ENCODE measurements at places on chromosomes 5 and 9.

GRCh38 chr9:93633492-93634221 is 57.3 kb downstream of the PHF2 start:
- no peak for DNase-seq

GRCh38 chr5:81786991-81787390 is 36.1 kb upstream of the SSBP2 start:
- no peak for DNase-seq

- peak; percentile 4 for DNase-seq
Measured at GRCh38 chr9:131875828-131876485, 136.1 kb upstream of the RAPGEF1 start.

DNA sequence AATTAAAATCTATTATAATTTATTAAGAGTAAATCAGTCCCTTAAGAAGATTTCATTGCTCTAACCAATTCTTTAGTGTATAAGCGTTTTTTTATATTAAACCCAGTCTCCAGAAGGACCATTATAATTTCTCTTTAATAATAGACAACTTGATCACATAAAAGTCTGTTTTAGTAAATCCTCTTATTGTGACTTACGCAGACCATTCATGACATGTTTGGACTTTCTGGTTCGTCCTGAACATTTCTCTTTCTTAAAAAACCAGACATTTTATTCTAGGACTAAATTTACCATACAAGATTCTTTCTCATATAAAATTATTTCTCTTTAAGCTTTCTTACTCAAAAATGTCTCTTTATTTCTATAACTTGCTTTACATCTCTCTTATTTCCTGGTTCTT is 196.2 kb upstream of the RAI14 start:
- DNase-seq: no peak

DNA sequence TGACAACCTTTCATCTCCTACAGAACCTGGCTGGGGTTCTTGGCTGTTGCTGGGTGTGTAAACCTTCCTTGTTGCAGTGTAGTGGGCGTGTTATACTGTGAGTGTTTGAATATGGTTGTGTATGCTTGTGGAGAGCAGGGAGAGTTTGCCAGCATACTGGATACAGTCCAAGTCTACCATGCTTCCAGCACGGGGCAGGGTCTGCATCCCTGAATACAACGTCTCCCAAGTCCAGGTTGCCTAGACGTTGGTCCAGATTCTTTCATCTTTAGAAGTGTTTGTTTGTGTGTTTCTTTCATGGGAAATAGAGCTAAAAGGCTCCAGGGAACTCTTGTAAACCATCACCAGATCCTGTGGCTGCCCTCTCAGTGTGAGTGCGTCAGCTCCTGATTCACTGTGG is 46.4 kb downstream of the SYK start:
- no peak for DNase-seq

GRCh38 chr5:176341325-176342157 is 20.0 kb downstream of the KIAA1191 start:
- no peak for DNase-seq

GRCh38 chr9:27719711-27720110 is 146.4 kb upstream of the C9orf72 start:
- no peak for DNase-seq

GRCh38 chr5:150582241-150583109 is 58.0 kb upstream of the SYNPO start:
- DNase-seq: no peak

DNA sequence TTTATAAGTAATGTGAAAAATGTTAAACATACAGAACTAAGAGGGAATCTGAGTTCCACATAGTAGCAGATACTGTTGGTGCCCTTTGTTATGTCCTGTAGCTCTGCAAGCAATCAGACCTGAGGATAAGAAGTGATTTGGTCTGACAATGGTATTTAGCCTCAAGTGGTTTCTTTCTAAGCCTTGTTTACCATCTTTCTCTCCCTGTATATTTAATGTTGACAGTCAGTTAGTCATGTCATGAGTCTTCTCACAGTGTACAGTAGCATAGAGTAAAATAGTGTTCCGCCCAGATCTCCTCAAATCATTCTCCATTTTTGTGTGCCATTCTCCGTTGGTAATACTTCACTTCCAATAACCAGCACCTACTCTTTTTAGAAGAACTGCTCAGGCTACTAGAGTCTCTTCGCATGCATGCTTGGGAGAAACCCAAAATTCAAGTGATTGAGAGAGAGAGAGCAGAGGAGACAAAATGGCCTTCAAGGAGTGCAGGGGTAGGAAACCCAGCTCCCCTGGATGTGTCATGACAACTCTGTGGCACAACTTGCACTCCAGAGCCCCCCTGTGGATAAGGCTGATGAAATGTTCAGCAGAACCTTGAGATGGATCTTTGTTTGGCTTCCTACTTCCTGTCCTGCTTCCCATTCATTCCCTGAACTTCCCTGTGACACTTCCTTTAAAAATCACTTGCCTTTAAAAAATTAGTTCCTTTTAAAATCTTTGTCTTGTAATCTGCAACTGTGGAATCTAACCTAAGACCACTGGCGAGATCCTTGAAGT is 129.2 kb upstream of the FST start:
- no peak for DNase-seq

DNA sequence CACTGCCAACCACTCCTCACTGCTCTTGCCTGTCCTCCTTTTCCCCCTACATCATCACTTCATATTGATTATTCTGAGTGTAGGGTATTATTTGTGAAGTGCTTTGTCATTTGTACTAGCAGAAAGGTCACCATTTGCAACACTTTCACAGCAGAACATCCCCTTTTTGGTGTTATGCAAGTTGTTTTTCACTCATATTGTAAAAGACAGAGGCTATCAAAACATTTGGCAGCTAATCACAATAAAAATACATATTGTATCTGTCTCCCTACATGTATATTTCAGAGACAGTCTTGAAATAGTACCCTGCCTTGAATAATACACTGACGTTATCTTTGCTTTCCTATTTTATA is 82.3 kb downstream of the ANXA1 start:
- DNase-seq: no peak

DNA sequence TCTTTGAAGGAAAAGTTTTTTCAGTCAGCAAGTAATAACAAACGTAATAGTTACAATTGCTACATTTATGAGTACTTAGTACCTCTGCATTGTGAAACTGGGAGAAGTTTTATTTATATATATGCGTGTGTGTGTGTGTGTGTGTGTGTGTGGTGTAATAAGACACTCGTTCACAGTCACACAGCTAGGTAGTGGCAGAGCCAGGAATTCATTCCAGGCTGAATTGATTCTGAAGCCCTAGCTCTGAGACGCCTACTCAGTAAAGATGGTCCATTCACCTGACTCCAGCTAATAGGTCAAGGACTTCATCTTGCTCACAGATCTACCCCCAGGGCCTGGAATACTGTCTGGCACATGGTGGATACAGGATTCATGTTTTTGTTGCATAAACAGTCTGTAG is 13.6 kb upstream of the CAST start:
- no peak for DNase-seq

DNA sequence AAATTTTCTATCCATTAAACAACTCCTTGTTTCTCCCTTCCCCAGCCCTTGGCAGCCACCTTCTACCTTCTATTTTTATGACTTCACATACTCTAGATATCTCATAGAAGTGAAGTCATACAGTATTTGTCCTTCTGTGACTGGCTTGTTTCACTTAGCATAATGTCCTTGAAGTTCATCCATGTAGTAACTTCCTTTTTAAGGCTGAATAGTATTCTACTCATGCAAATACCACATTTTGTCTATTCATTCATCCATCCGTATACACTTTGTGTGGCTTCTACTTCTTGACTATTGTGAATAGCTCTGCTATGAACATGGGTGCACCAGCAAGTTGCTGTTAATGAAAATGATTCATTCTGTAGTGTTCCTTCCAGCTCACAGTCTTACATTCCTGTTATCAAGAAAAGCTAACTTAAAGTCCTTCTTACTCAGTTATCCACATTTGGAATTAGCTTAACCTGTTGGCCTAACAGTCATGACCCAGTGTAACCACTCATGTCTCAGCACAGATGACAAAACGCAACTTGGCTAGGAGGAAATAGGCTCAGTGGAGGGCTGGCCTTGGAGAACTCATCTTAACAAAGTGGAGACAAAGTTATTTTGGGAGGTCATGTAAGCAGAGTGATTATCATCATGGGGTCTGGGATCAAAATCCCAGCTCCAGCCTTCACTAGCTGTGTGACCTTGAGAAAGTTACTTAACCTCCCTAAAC is 129.7 kb upstream of the MAP3K1 start:
- no peak for DNase-seq
